ENCODE measurements at places on chromosomes 1 and 21. TPM values are rescaled to one million over a fixed set of nuclear protein-coding genes. Genes with fewer than 3 reads are reported as not detected.

Gene GPR37L1
- not detected for total RNA-seq

Gene IVL
- total RNA-seq: not detected

Gene SLC44A3
- 3.4 TPM for total RNA-seq

Gene ATXN7L2
- total RNA-seq: 3.1 TPM

Gene TRIM58
- total RNA-seq: not detected

GRCh38 chr1:32350785-32351398, 11.4 kb downstream of the FAM229A start:
- DNase-seq: peak; percentile 47

- DNase-seq: no peak
Measured at GRCh38 chr1:11046625-11047365, at the start of gene MASP2. MASP2 (minus strand) TSS chr1:11047239; CDS start chr1:11047207, 32 bp downstream.

GRCh38 chr21:45363921-45364467, 41.0 kb upstream of the COL18A1 start:
- peak; percentile 63 for DNase-seq

DNA sequence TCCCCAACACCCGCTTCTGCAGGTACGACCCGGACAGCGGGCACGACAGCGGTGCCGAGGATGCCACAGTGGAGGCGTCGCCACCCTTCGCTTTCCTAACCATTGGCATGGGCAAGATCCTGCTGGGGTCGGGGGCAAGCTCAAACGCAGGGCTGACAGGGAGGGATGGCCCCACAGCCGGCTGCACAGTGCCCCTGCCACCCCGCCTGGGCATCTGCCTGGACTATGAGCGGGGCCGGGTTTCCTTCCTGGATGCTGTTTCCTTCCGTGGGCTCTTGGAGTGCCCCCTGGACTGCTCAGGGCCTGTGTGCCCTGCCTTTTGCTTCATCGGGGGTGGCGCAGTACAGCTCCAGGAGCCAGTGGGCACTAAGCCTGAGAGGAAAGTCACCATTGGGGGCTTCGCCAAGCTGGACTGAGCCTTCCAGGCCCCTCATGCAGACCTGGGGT, 10.1 kb downstream of the TRIM46 start:
- no peak for DNase-seq

DNA sequence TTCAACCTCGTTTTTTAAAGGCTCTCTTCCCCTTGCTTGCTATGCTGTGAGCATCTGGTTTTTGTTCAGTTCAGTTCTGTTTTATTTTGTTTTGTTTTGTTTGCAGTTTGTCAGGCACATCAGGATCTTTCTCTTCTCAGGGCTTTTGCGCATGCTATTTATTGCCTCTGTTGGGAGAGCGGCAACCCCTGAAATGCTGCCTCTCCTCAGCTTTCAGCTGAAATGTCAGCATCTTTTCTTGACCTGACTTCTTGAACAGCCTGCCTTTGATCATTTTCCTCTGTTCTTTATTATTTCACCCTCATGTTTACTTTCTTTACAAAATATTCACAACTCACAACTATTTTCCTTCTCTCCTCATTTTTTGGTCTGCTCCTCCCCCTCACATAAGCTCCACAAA, 50.4 kb upstream of the RC3H1 start:
- no peak for DNase-seq

GRCh38 chr1:8438489-8438888, 120.6 kb downstream of the SLC45A1 start:
- no peak for DNase-seq

- DNase-seq: no peak
Measured at GRCh38 chr21:46551636-46552241, 53.1 kb downstream of the S100B start.

DNA sequence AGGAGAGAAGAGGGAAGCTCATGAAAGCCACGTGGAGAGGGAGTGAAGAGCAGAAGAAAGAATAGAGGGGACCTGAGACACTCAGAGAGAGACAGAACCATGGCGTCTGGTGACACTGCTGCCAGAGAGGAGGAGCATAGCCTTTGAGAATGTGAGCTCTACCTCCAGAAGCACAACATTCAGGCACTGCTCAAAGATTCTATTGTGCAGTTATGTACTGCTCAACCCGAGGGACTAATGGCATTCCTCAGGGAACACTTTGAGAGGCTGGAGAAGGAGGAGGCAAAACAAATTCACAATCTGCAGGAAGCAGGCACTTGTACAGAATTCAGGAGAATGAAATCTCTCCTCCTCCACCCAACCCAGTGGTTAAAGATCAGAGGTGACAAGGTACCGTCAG, 45.1 kb downstream of the BTBD8 start:
- DNase-seq: no peak
